Thoracic aorta (tissue), 2 donors: ENCODE measurements at places on chromosomes 5 and 9. TPM values are rescaled to one million over a fixed set of nuclear protein-coding genes. Genes with fewer than 3 reads are reported as not detected.

Gene MGAT4B
- 87.7 TPM for total RNA-seq

Gene MOB3B
- 11.1 TPM for total RNA-seq

Gene PCDHB14
- total RNA-seq, result 10.2 TPM

Gene TMC1
- not detected for total RNA-seq

Gene RALGPS1
- total RNA-seq, result 7.6 TPM

Gene TJP2
- 207 TPM for total RNA-seq

Gene GPR21
- 6.4 TPM for total RNA-seq

Gene TPPP
- 9.9 TPM for total RNA-seq

Gene FGD3
- 9.9 TPM for total RNA-seq

DNA sequence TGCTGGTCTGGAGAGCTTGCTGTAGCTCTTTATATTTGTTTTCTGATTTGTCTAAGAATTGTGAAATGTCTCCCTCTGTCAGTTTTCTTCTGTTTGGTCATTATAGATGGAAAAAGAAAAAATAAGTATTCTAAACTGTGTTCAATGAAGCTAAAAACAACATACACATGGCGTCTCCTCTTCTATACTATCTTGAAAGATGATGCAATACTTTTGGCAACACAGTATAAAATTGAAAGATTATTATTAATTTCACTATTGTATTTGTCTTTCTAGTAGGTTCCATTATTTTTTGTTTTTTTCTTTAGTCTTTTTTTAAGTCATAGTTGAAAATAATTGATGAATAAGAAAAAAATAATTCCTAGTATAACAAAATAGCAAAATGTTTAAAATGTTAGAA lies 22.5 kb downstream of the CCDC192 start:
- no peaks in the 10 kb centered on the region for H3K27me3 ChIP-seq
- H3K36me3 ChIP-seq, result no peaks in the 10 kb centered on the region
- no peaks in the 10 kb centered on the region for H3K4me1 ChIP-seq
- DNase-seq, result no peak
- no peak overlapping the region for H3K4me3 ChIP-seq

- no peaks in the 10 kb centered on the region for H3K4me1 ChIP-seq
- no peak overlapping the region for H3K27ac ChIP-seq
- no peak overlapping the region for H3K4me3 ChIP-seq
- DNase-seq, result no peak
- no peaks in the 10 kb centered on the region for H3K27me3 ChIP-seq
- H3K36me3 ChIP-seq, result no peaks in the 10 kb centered on the region
Observed at GRCh38 chr5:78893940-78894677, 91.0 kb downstream of the ARSB start.

- H3K27me3 ChIP-seq, result no peaks in the 10 kb centered on the region
- peak overlapping the region; percentile 85 for H3K4me3 ChIP-seq
- no peaks in the 10 kb centered on the region for H3K36me3 ChIP-seq
- no peak for DNase-seq
Observed at GRCh38 chr9:32524892-32525708, 896 bp downstream of the RIGI start.

DNA sequence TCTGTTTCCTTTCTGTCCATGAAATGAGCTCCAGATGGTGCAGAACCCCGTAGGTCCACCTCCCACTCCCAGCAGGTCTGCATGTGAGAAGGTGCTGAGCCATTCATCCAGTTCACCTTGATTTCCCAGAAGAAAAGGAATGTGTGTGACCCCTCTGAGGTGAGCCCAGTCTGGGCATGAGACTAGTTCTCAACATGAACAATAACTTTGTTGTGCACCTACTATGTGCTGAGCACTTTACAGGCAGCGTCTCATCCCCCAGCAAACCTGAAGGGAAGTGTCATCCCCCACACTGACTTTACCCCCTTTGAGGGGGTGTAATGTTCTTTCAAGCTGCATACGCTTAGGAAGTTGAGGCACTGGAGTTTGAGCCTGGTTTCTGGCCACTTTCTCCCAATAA lies 61.4 kb downstream of the SMIM23 start:
- peaks cover 18% of the 10 kb centered on the region for H3K4me1 ChIP-seq
- no peak for DNase-seq
- no peak overlapping the region for H3K4me3 ChIP-seq
- H3K27ac ChIP-seq, result no peak overlapping the region
- no peaks in the 10 kb centered on the region for H3K27me3 ChIP-seq
- H3K36me3 ChIP-seq, result no peaks in the 10 kb centered on the region

- H3K27ac ChIP-seq, result peak overlapping the region; percentile 91
- no peaks in the 10 kb centered on the region for H3K36me3 ChIP-seq
- H3K4me1 ChIP-seq, result peaks cover 28% of the 10 kb centered on the region
- DNase-seq, result no peak
- no peaks in the 10 kb centered on the region for H3K27me3 ChIP-seq
Observed at GRCh38 chr9:115158661-115159481, 40.9 kb upstream of the TNC start.

DNA sequence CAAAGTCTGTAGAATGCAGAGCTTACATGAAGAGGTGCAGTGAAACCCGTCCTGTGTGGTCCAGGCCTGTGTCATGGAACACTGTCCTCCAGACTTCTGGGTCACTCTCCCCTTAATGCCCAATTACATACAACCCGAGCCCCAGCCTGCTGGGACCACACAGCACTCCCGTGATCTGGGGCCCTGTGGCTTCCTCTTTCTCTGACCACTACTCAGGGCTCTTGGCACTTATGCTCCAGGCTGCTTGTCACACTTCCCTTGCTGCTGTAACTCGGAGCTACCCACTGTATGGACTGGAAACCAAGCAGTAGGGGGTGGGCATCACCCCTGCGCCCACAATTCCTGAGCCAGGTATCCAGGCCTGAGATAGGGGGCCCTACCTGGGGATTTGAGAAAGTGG lies 10.3 kb upstream of the IL3 start:
- no peaks in the 10 kb centered on the region for H3K27me3 ChIP-seq
- H3K4me1 ChIP-seq, result no peaks in the 10 kb centered on the region
- no peak for DNase-seq
- H3K27ac ChIP-seq, result no peak overlapping the region
- H3K4me3 ChIP-seq, result no peak overlapping the region

- peaks cover under 1% of the 10 kb centered on the region for H3K27me3 ChIP-seq
- H3K4me3 ChIP-seq, result no peak overlapping the region
- H3K4me1 ChIP-seq, result peaks cover 4% of the 10 kb centered on the region
- no peak overlapping the region for H3K27ac ChIP-seq
Observed at GRCh38 chr9:135334953-135335460, 144.6 kb upstream of the PPP1R26 start.

GRCh38 chr5:89228355-89228754 lies 345.4 kb upstream of the MEF2C start:
- H3K36me3 ChIP-seq, result no peaks in the 10 kb centered on the region
- no peak overlapping the region for H3K4me3 ChIP-seq
- no peak for DNase-seq
- H3K4me1 ChIP-seq, result no peaks in the 10 kb centered on the region
- no peaks in the 10 kb centered on the region for H3K27me3 ChIP-seq
- no peak overlapping the region for H3K27ac ChIP-seq

GRCh38 chr5:167143716-167144115 lies 1147.7 kb upstream of the WWC1 start:
- no peak overlapping the region for H3K27ac ChIP-seq
- no peaks in the 10 kb centered on the region for H3K27me3 ChIP-seq
- no peak overlapping the region for H3K4me3 ChIP-seq
- H3K36me3 ChIP-seq, result no peaks in the 10 kb centered on the region
- no peaks in the 10 kb centered on the region for H3K4me1 ChIP-seq
- DNase-seq, result no peak
